GM23338 (cell line): ENCODE measurements at places on chromosomes 5 and 9. TPM values are rescaled to one million over a fixed set of nuclear protein-coding genes. Genes with fewer than 3 reads are reported as not detected.
A peak's percentile ranks its signal among the peaks of the same experiment; 100 is the strongest.

DNA sequence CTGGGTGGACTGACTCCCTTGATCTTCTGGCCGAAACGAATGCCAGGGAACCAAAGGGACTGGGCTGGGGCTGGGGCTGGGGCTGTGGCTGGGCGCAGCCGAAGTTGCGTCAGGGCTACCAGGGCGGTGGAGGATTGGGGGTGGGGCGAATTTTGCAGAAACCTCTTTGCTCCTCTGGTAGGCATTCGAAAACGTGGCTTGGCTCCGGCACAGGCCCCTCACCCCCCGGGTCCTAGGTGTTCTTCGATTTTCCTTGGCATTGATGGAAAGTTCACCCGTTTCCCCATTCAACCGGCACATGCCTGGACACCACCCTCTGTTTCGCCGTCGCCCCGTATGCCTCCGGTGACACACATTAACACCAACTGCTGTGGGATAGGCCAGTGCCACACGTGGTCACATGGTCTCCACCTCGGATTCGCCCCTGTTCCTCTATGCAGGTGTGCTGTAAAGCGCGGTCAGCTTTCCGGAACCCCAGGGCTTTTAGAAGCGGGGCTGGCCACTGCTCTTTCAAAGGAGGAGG, 477.1 kb downstream of the SPATA31A7 start:
- H3K27ac ChIP-seq, result no peak overlapping the region
- no peaks in the 10 kb centered on the region for H3K27me3 ChIP-seq
- no peaks in the 10 kb centered on the region for H3K36me3 ChIP-seq
- H3K4me3 ChIP-seq, result no peak overlapping the region
- no peaks in the 10 kb centered on the region for H3K4me1 ChIP-seq

DNA sequence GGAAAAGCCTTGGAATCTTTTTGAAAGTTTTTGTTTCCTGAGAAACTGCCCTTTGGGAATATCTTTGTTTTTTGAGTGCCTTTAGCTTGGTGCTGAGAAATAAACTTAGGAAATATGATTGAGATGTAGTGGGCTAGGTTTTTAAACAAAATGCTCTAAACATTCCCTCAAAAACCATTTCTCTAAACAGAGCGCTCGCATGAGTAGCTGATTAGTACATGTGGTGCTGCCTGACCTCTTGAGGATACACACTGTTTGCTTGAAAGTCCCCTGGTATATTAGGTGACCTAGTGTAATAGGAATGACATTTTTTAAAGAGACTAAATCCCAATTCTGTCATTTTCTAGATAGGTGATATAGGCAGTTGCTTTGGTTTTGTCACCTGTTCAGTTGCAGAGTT, 132.3 kb downstream of the ADAMTSL1 start:
- H3K36me3 ChIP-seq, result no peaks in the 10 kb centered on the region
- no peak overlapping the region for H3K4me3 ChIP-seq
- no peaks in the 10 kb centered on the region; the same call in 1 of the 2 replicates for H3K27me3 ChIP-seq
- no peak overlapping the region for H3K27ac ChIP-seq

DNA sequence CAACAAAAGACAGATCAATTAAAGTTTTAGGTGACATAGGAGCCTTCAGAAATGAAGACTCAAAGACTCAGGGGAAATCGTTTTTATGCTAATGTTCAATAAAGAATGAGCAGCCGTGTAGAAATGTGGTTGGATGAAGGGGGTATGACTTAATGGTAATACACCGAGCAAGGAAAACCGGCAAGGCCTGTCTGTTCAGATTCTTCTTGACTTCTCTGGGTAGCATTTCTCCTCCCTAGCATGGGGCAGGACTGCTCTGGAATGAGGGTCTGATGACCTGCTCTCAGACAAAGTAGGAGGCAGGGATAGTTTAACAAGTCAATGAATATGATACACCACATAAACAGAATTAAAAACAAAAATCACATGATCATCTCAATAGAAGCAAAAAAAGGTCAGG, 487.4 kb downstream of the ZNF608 start:
- no peaks in the 10 kb centered on the region for H3K36me3 ChIP-seq
- DNase-seq, result no peak
- no peak overlapping the region for H3K27ac ChIP-seq
- H3K4me3 ChIP-seq, result no peak overlapping the region

GRCh38 chr5:16740811-16741392, 124.1 kb upstream of the RETREG1 start:
- H3K4me1 ChIP-seq, result peaks cover 36% of the 10 kb centered on the region
- H3K36me3 ChIP-seq, result no peaks in the 10 kb centered on the region
- no peaks in the 10 kb centered on the region for H3K27me3 ChIP-seq

- no peaks in the 10 kb centered on the region for H3K4me1 ChIP-seq
- peaks cover 36% of the 10 kb centered on the region for H3K36me3 ChIP-seq
- no peak overlapping the region for H3K4me3 ChIP-seq
- no peaks in the 10 kb centered on the region for H3K27me3 ChIP-seq
- H3K27ac ChIP-seq, result no peak overlapping the region
These were observed 12.6 kb upstream of the COL23A1 start for GRCh38 chr5:178602752-178603151.

GRCh38 chr9:69218166-69218565, 44.1 kb downstream of the TJP2 start:
- no peak for DNase-seq
- H3K36me3 ChIP-seq, result peaks cover 23% of the 10 kb centered on the region
- no peaks in the 10 kb centered on the region for H3K27me3 ChIP-seq
- H3K4me1 ChIP-seq, result no peaks in the 10 kb centered on the region
- H3K4me3 ChIP-seq, result no peak overlapping the region

DNA sequence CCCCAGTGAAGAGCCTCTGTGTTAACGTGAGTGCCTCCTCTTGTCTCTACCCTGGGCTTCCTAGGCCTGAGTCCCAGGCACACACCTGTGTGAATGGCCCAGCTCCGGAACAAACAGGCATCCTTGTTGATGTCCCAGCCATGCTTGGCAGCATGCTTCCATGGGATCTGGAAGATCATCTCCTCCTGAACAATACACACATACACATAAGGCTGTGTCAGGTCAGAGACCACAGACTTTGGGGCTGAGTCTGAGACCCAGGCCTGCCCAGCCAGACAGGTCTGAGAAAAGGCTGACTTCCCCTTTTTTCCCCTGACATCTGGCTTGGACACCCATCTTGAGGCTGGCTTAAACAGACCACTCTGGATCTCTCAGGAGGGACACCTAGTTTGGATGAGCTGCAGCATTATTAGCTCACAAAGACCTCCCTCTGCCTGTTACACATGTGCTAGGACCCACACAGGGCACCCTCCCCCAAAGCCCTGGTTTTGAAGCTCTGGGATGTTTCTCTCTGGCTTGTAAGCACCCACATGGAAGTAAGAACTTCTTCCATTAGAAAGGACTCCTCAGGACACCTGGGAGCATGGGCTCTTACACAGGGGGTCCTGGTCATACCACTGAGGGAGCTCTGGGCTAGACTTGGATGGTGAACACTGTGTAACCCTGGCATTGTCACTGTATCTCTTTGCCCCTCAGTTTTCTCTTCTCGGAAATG, 2.6 kb downstream of the IRF1 start:
- no peaks in the 10 kb centered on the region for H3K36me3 ChIP-seq
- DNase-seq, result no peak
- peaks cover 27% of the 10 kb centered on the region for H3K27me3 ChIP-seq
- H3K4me3 ChIP-seq, result no peak overlapping the region
- H3K4me1 ChIP-seq, result peaks cover 10% of the 10 kb centered on the region

GRCh38 chr9:121743441-121744001, 92.1 kb downstream of the DAB2IP start:
- peak; percentile 74 for DNase-seq
- no peak overlapping the region for H3K4me3 ChIP-seq
- peaks cover 38% of the 10 kb centered on the region for H3K4me1 ChIP-seq
- peak overlapping the region; percentile 84 for H3K27ac ChIP-seq
- H3K36me3 ChIP-seq, result no peaks in the 10 kb centered on the region

DNA sequence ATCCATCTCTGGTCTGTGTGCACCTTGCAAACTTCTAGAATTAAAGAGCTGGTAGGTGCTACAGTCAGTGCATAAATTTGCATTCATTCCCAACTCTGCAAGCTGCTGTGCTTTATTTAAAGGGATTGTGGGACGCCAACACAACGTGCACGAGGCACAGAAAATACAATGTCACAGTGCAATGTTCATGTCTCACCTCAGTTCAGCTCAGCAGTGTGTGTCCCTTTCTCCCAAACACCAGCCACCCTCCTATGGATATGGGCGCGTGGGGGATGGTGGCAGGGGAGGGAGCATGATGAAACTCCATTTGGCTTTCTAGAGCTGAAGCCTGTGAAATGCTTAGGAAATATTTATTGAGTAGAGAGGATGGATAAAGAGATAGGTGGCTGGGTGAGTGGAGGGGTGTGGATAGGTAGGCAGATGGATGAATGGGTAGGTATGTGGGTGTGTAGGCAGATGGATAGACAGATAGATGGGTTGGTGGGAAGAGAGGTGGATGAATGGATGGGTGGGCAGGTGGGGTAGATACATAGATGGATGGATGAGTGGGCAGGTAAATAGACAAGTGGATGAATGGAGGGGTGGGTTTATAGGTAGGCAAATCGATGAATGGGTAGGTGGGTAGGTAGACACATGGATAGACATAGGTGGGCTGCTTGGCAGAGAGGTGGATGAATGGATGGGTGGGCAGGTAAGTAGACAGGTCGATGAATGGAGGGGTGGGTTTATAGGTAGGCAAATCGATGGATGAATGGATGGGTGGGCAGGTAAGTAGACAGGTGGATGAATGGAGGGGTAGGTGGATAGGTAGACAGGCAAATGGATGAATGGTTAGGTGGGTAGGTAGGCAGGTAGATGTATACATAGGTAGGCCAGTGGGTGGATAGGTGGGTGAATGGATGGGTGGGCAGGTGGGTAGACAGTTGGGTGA, 92.7 kb upstream of the FCN2 start:
- H3K4me3 ChIP-seq, result no peak overlapping the region
- no peak overlapping the region for H3K27ac ChIP-seq
- H3K27me3 ChIP-seq, result no peaks in the 10 kb centered on the region

- no peaks in the 10 kb centered on the region for H3K27me3 ChIP-seq
- H3K36me3 ChIP-seq, result no peaks in the 10 kb centered on the region
- DNase-seq, result peak; percentile 87
These were observed 5.6 kb upstream of the C5 start for GRCh38 chr9:121055642-121056143.

DNA sequence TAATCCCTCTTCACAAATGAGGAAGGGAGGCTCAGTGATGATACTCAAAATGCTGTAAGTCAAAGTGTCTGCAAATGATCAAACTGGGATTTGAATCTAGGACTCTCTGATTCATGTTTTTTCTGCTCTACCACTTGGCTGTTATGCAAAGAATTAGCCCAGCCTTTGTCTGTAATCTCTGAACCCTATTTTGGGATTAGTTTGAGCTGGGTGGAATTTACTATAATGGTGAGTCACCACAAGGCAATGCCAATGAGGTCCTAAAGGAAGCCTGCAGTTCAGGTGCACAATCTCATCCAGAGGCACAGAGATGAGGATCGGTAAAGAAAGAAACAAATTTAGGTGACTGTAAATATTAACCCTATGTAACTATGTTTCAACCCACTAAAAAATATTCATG, 29.2 kb downstream of the RFK start:
- no peaks in the 10 kb centered on the region for H3K36me3 ChIP-seq
- H3K4me1 ChIP-seq, result peaks cover 5% of the 10 kb centered on the region; the same call in 1 of the 2 replicates
- H3K27ac ChIP-seq, result no peak overlapping the region
- no peaks in the 10 kb centered on the region for H3K27me3 ChIP-seq
- peak; percentile 5 for DNase-seq
- H3K4me3 ChIP-seq, result no peak overlapping the region

DNA sequence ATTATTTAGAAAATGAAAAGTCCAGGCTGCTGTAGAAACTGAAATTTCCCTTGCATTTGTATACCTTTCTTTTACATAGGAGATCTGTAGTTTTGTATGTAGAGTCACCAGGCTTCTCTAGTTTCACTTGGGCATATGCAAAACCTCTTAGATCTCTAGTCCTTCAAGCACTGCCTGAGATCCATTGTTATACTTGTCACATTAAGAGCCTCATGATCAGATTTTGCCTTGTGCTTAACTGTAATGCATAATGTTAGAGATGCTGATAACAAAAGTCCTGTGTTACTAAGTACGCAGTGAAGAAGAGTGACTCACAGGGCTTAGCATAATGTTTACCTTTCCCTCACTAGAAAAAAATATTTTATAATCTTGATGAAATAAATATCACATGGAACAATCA, 250.2 kb downstream of the CYLC2 start:
- 0 out of 2 replicates have a peak, but pooled peaks cover 3% of the 10 kb centered on the region for H3K36me3 ChIP-seq
- H3K27ac ChIP-seq, result no peak overlapping the region
- no peaks in the 10 kb centered on the region for H3K4me1 ChIP-seq

DNA sequence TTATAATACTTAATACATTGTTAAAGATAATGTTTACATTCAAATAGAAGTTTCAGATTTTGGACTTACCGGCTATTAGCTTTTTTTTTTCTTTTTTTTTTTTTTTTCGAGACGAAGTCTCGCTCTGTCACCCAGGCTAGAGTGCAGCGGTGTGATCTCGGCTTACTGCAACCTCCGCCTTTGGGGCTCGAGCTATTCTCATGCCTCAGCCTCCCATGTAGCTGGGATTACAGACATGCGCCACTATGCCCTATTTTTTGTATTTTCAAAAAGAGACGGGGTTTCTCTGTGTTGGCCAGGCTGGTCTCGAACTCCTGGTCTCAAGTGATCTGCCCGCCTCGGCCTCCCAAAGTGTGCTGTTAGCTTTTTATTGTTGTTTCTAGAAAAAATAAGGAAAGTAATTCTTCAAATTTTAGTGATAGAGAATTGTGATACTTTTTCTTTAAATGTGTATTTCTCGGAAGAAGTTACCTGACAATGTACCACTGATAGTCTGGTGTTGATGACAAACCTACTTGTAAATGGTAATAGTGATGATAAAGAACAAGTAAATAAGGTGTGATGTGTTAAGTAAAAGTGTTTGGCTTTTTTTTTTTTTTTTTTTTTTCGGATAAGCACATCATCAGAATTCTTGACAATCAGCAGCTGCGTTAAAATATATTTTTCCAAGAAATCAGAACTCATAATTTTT, 2.7 kb downstream of the CDC42SE2 start:
- no peak for DNase-seq
- no peaks in the 10 kb centered on the region for H3K27me3 ChIP-seq
- no peak overlapping the region for H3K27ac ChIP-seq
- peaks cover 6% of the 10 kb centered on the region; the same call in 1 of the 2 replicates for H3K4me1 ChIP-seq
- H3K4me3 ChIP-seq, result no peak overlapping the region
- H3K36me3 ChIP-seq, result no peaks in the 10 kb centered on the region

Gene CDH18
- total RNA-seq, result 0.66 and 1.3 TPM in 2 replicates

Gene FOXD4L3
- total RNA-seq, result not detected in 2 replicates

Gene BNIP1
- total RNA-seq, result 13.7 and 17.0 TPM in 2 replicates

Gene MLANA
- total RNA-seq, result not detected in 2 replicates

Gene DAB2IP
- total RNA-seq, result 35.1 and 42.8 TPM in 2 replicates

Gene MBLAC2
- 8.1 and 10.0 TPM in 2 replicates for total RNA-seq

Gene LAMC3
- total RNA-seq, result 19.2 and 27.4 TPM in 2 replicates
